RKO (cell line): ENCODE measurements at places on chromosomes 7 and 10.

DNA sequence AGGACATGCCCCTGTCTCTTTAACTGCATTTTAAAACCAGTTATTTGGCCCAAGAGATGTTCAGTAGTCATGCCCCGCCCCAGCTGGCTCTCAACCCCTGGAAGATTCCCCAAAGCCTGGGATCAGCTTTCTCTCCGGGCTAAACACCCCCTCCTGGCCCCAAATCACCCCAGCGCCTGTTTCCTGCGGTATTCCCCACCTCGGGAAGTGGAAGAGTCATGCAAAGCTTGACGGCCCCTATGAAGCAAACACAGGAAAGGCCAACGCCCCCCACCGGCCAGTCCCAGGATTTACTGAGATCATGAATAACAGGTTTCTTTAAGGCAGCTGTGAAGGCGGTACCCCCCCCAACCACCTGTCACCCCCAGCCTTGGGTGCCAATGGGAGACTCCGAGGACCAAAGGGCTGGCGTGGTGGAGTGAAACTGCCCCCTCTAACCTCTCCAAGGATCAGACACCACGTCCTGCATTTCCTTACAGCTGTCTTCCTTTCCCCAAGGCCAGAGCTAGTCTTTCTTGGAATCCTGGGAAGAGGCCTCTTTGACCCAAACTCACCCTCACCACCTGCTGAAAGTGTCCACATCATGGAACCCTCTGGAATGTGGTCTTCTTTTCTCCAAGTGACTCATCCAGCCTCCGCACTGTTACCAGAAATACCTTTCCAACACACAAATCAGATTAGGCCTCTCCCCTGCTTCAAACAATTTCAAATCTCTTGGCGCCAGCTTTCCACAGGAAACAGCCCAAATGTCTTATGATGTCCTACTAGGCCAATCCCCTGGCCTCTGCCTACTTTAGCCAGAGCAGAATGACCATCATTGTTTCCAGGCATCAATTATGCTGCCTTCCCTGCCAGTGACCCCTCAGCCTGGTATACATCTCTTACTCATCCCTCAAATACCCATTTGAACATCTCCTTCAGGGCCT is 301.5 kb downstream of the ZEB1 start:
- no peak for DNase-seq

DNA sequence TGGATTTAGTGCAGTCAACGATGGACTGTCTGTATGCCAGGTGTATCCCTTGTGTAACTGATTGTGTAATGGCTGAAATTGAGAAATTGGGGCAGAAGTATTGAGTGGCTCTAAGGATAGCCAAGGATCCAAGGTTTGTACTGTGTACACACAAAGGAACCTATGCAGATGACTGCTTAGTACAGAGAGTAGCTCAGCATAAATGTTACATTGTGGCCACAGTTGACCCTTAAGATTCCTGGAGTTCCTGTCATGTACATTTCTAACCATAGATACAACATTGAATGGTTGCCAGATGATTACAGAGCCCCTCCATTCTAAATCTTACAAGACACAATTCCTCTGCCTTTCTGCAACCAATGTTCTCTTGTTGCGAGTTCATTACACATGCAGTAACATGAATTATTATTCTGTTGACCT is 25.3 kb downstream of the CCDC126 start:
- DNase-seq: no peak

- peak; percentile 81 for DNase-seq
Measured at GRCh38 chr10:121598263-121599249, at the start of gene FGFR2. FGFR2 (minus strand) TSS chr10:121598444; CDS start chr10:121593817, 4,627 bp downstream.

DNA sequence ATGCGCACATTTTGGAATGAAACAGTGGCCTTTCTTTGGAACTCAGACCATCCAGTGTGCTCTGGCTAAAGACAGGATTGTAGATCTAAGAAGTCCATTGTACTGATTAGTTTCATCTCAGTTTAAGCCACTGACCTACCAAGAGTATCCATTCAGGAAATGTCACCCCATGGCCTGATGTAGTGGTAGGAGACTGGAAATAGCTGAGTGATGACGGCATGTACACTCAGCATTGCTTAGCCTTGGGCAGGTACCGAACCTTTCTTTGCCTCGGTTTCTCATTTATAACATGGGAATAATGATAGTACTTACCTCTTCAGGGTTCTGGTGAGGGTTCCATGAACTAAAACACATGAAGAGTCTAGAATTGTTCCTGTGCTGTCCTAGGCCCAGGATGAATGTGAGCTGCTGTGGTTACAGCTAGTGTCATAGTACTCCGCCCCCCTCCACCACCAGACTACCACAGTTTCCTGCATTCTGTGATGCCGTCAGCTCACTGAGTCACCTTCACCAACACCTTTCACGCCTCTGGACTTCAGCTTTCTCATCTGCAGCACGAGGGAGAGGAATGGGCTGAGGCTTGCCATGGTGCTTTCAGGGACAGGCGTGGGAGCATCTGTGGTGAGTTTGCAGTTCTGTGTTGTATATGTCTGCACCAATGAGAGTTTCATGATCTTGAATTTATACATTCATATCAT is 484.0 kb upstream of the GALNT17 start:
- peak; percentile 33 for DNase-seq

- no peak for DNase-seq
Measured at GRCh38 chr7:77306231-77307067, 106.8 kb upstream of the FGL2 start.

DNA sequence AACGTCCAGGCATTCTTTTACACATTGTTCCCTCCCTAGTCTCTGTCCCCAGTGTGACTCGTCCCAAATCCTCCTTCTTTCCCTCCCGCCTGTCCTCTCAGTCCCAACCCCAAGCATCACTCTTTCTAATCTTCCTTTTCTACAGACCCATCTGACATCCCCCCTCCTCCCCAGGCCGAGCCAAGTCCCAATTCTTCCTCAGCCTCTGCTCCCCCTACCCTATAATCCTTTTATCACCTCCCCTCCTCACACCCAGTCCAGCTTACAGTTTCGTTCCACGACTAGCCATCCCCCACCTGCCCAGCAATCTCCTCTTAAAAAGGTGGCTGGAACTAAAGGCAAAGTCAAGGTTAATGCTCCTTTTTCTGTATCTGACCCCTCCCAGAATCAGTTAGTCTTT is 95.1 kb downstream of the MACC1 start:
- no peak for DNase-seq

DNA sequence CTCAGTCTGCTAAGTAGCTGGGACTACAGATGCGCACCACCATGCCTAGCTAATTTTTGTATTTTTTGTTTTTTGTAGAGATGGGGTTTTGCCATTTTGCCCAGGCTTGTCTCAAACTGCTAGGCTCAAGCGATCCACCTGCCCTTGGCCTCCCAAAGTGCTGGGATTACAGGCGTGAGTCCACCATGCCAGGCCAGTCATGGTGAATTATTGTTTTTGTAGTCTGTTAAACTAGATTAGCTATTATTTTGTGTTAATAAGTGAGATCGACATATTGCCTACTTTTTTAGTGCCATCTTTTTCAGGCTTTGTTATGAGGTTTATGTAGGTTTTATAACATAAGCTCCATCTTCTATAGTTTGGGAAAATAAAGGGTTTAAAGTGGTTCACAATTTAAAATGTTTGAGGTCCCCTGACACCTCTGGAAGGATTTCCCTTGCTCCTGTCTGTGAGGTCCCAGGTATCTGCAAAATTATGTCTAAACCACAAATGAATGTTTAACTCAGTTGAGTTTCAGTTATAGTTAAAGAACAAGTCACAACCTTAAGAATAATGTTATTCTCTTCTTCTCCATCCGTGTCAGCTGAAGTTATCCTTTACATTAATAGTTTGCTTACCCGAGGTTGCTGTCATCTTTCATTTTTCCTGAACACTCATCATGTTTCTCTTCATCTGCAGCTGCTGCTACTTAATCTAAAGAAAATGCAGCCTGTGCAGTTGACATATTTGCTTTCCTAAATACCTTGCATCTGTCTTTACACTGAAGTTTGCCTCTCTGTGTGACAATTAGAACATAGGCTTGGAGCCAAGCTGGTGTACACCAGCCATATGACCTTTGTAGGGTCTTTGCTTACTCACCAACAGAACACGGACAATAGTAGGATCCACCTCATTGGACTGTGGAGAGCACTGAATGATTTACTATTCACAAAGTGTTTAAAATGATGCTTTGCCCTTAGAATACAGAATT is 8.9 kb upstream of the VSTM4 start:
- DNase-seq: no peak

DNA sequence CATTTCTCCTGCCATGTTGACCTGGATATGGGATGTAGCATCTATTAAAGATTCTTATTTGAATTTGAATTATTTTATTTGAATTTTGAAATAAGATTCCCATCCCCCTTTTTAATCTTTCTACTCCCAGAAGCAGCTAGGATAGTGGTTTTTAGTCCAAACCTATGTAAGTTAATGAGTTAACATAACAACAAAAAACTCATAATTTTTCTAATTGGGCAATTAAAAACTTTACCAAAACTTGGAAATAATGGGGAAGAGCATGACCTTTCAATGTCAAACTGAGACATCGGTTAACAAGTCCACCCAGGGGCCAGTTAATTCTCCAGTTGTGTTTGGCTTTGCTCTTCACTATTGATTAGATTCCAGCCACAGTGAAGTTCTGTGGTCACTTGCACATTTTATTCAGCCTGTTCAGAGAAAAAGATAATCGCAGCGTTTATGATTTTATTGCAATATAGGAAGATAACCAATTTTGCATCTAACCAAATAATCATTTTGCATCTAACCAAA is 1.2 kb upstream of the FAM13C start:
- no peak for DNase-seq

DNA sequence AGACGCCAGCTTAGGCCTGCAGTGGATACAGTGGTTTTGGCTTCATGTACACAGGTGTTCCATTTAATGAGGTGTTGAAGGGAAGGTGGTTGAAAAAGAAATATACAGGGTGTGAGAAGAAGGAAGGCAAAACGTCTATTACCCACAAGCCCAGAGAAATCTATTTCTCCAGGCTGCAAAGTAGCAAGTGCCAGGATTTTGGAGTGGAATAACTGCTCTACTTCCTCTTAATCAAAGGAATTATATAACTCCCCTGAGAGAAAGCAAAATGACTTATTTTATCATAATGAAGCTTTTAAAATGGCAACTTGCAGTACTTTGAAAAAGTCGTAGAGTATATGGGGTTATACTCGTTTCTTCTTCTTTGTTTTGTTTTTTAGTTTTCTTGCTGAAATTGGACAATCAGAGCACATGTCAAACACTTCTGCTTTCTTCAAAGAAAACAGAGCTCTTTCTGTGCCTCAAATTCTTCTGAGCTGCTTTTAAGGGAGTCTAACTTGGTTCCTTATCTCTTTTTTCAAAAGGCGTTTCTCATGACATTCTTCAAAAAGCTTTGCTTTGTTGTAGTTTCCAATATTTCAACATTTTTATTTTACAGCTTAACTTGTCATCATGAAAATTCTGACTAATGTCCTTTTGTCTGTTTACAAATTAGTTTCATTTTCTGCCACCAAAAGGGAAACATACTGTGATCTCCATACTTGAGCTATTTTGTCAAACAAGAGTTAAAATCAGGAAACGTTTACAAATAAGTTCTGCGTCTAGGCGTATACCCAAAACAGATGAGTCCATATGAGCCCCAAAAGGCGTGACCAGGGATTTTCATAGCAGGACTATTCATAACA is 289.7 kb downstream of the FRMD4A start:
- no peak for DNase-seq

GRCh38 chr10:77011874-77012811 is 625.5 kb downstream of the KCNMA1 start:
- DNase-seq: no peak

- DNase-seq: no peak
Measured at GRCh38 chr7:80520199-80520598, 8.3 kb upstream of the GNAT3 start.

DNA sequence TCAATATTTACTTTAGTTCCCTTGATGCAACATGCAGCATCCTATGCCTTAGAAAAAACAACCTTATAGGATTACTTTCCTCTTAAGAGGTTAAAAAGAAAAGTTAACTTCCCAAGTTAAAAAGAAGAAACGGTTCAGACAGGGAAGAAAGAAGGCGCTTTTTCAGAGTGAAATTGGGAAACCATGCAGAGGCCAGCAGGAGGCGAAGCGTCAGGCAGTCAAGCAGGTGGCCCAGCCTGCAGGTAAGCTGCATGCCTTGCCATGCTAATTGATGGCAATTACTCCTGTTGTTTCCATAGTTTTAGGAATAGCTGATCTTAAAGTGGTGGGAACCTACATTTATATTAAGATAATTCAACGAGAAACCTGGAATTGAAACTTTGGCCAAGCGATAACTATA is 302.6 kb upstream of the SP4 start:
- DNase-seq: no peak

DNA sequence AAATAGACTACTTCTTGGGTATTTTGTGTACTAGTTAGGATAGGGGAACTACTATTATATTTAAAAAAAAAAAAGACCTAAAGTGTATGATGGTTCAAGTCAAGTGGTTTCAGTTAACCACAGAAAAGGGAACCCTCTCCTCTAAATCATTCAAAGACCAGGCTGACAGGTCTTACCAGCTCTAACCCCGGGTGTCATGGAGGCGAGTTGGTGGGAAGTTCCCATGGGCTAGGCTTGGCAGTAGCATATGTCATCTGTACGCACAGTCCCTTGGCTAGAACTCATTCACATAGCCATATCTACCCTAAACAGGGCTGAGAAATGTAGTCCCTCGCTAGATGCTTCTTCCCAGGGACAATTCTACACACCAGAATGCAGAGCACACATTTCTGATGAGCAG is 37.7 kb upstream of the KCNMA1 start:
- no peak for DNase-seq

GRCh38 chr7:122412441-122412840 is 107.9 kb upstream of the FEZF1 start:
- DNase-seq: no peak

- DNase-seq: no peak
Measured at GRCh38 chr7:18558503-18558902, 63.0 kb downstream of the HDAC9 start.

DNA sequence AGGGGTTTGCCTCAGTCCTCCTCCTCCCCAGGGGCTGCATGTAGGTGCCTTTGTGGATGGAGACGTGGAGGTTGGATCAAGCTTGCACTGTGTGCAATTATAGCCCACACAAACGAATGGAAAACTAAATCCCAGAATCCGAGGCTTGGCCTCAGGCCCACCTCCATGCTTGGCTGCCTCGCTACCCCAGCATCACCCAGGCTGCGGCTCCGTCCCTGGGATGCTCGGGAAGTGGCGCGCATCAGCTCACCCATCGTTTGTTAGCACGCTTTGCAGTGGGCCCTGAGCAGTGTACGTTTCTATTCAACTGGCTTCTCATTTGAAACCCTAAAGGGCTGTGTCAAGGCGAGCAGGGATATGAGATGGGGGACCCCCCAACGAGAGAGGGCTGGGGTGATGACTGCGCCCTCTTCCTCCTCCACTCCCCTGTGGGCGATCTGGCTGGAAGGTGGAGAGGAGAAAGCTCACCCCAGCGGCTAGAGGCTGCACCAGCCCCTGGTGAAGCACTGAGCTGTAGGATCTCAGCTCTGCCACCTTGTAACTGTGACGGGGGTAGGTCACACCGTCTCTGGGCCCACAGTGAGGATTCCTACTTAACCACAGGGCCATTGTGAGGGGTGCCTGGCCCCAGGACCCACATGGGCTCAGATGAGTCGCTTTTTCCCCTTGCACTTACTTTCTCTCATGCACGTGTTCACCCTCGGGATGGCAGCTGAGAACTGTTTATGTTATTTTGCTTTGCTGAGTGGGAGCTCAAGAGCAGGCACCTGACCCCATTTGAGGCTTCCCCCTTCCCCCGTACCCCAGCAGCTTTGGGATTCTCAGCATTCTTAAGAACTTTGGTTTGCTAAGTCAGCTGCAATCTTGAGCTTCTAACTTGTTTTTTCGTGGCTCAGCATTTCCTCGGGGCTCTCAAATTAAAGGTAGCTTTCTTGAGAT is 12.7 kb upstream of the BTBD16 start:
- no peak for DNase-seq

- no peak for DNase-seq
Measured at GRCh38 chr10:76993213-76993612, 644.4 kb downstream of the KCNMA1 start.

- DNase-seq: no peak
Measured at GRCh38 chr10:119441151-119441821, 101.2 kb downstream of the RGS10 start.
